ENCODE measurements at places on chromosomes 1 and 21. TPM values are rescaled to one million over a fixed set of nuclear protein-coding genes. Genes with fewer than 3 reads are reported as not detected.

DNA sequence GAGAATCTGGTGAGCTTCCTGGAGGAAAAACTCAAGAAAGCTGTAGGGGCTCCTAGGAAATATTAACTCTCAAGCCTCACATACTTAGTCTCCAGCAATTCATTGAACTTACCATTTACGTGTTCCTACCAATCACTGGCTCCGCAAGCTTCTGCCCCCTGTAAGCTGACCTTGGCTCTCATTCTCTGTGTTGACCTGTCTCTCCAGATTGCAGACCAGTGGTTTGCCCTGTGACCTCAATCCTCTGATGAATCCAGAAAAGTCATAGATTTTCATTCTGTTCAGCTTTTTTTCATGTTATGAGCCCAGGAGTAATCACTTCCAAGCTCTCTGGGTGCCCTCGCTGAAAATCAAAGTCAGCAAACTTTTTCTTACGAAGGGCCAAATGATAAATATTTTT is 241.9 kb downstream of the DSCAM start:
- no peak overlapping the region for H3K27ac ChIP-seq
- no peaks in the 10 kb centered on the region for H3K36me3 ChIP-seq
- H3K27me3 ChIP-seq, result no peaks in the 10 kb centered on the region
- H3K4me1 ChIP-seq, result no peaks in the 10 kb centered on the region
- no peak overlapping the region for H3K4me3 ChIP-seq
- DNase-seq, result no peak

CDC7 gene
- 1.3 TPM for total RNA-seq

- no peak overlapping the region for H3K27ac ChIP-seq
- H3K4me1 ChIP-seq, result no peaks in the 10 kb centered on the region
- H3K4me3 ChIP-seq, result no peak overlapping the region
- no peaks in the 10 kb centered on the region for H3K27me3 ChIP-seq
- DNase-seq, result no peak
- no peaks in the 10 kb centered on the region for H3K36me3 ChIP-seq
Measured at GRCh38 chr1:81142099-81142826, 658.5 kb upstream of the ADGRL2 start.

DNA sequence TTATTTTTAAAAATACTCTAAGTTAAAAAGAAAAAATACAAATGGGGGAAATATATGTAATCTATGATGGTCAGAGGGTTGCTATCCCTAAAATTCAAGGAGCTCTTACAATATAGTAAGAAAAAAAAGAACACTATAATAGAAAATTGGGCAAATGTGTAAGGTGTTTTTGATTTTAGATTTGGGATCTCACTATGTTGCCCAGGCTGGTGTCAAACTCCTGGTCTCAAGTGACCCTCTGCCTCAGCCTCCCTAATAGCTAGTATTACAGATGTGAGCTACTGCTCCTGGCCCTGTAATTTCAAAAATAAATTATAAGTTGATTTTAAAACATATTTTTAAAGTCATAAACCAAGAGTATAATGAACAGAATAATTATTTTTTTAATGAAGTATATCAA is 45.9 kb downstream of the CDC42BPA start:
- no peak overlapping the region for H3K27ac ChIP-seq
- H3K4me3 ChIP-seq, result no peak overlapping the region
- DNase-seq, result no peak
- no peaks in the 10 kb centered on the region for H3K27me3 ChIP-seq
- H3K36me3 ChIP-seq, result no peaks in the 10 kb centered on the region

LINGO4 gene
- total RNA-seq, result not detected

DNA sequence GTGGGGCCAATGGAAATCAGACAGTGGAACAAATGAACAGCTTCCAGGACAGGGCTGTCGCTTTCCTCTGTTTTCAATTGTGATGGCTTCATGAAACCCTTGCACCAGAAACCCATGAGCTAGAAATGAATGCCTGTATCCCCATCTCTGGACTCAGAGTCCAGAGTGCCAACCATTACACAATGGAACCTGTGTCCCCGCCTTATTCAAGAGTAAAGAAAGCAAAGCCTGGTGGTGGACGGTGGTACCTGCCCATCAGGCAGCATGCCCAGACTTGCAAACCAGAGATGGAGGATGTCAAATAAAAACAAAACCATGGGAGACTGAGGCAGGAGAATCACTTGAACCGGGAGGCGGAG is 4.4 kb upstream of the CAPN2 start:
- H3K36me3 ChIP-seq, result no peaks in the 10 kb centered on the region
- peaks cover 62% of the 10 kb centered on the region for H3K4me1 ChIP-seq
- DNase-seq, result peak; percentile 77
- no peak overlapping the region for H3K4me3 ChIP-seq
- peak overlapping the region; percentile 77 for H3K27ac ChIP-seq

ALX3 gene
- not detected for total RNA-seq

PTGFR gene
- total RNA-seq, result under 0.01 TPM

Measured in stomach (tissue), 19 donors.